Erythroblast (primary cell): ENCODE measurements at places on chromosomes 11 and 22.
A peak's percentile ranks its signal among the peaks of the same experiment; 100 is the strongest.

DNA sequence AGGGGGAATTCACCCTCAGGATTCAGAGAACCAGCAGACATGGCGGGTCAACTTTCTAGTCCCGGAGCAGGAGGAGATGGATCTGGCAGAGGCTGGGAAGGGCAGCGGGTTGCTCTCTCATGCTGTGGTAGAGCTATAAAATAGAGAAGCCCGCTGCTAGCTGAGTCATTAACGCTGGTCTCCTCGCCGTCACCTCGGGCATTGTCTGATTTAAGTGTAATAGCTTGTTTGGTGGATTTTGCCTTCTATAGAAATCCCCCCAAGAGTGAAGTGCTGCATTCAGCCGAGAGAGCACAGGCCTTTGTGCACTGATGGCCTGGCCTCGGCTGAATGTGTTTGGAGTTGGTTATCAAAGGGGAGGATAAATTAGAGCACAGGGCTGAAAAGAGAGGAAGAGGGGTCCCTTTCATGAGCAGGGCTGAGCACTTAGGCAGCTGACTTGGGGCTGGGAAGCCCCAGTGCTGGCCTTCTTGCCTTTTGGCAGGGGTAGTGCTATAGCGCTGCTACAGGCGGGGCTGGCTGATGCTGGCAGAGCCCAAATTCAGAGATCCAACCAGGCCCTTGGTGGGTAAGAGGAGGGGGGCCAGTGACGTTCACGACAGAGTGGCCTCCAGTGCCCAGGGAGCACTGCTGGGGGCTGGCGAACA, 161.1 kb upstream of the CADM1 start:
- DNase-seq: no peak

DNA sequence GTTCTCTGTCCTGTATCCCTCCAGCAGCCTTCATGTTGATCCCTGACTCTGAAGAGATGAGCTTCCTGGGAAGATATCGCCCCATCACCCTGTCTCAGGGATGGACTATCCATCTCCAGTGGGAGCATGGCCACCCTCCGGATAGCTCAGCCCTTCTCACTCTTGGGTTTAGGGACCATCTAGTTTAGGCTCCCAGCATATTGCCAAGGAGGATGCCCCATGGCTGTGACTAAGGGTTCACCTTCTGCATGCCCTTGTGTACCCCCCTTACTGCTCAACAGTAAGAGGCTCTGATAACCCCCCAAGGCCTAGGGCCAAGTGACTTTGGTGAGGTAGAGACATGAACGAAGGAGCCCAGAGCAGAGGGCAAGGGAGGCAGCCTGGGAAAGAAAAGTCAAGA, 1.3 kb downstream of the TMPRSS13 start:
- no peak for DNase-seq

DNA sequence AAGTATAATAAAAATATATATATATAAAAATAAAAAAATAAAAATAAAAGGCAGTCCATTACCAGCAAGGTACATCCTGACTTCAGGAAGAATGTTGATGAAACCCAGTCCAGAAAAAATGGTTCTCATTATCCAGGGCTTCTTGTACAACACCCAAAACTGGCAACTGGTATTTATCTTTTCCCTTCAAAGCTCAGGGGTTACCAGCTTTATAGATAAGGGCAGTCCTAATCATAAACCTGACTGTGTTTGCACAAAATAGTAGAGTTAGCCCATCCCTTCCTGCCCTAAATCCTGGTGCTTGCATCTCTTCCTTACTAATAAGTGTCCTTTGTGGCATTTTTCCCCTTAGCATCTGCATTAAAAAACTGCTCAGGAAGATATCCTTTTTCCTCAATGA, 97.5 kb downstream of the CSTPP1 start:
- peak; percentile 18 for DNase-seq

DNA sequence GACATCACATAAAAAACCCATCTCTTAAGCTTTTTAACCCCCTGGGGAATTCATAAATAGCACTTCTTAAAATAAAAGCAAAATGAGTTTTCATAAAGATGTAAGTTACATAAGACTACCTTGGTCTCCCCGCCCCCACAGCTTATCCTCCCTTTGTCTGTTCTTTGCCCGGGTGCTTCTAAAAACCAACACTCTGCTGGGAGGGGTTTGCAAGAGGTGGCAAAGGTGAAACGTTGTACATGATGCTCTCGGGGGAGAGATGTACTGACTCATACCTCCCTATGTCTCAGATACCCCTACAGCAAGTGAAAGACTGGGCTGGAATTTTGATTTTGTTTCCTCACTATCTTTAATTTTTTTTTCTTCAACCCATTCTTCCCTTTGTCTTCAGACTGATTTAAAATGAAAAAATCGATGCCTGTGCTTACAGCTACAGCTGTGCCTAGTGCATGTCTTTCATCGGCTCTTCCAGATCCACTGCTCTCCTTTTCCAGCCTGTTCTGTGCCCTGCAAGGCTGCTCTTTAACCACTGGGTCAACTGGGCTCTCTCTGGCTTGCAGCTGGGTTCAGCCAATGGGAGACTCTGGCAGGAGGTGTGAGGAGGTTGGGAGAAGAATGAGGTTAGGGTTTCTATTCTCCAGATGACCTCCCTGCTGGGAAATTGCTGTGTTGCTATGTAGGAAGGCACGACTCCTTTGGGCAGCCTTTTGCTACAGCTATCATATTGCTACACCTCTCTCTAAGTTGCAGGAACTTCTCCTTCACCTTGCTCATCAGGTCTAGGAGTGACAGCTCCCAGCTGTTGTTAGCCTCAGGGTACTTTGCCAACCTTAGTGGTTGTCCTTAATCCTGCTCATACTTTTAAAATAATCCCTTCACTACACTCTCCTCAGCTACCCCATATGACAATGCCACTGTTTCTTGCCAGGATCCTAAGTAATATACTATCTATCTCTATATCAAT, 266.5 kb downstream of the TENM4 start:
- no peak for DNase-seq

GRCh38 chr22:44577391-44578109, 79.5 kb upstream of the RTL6 start:
- no peak for DNase-seq

- no peak for DNase-seq
These were observed 23.2 kb downstream of the SYT13 start for GRCh38 chr11:45262900-45263299.

DNA sequence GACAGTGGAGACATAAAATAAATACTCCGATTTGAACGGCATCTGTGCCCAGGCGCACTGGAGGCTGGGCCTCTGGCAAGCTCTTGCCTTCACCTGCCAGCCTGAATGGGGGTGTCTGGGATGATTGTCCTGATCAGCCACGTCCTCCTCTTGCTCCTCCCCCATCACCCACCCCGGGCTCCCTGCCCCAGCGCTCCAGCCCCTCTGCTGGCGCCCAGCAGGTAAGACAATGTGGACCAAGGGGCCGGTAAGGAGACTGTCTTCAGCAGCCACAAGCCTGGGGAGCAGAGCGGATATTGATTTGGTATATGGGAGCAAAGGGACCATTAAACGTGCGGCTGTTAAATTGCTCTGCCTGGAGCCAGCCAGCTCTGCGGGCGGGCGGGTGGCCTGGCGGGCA, 24.9 kb downstream of the WNT11 start:
- no peak for DNase-seq

DNA sequence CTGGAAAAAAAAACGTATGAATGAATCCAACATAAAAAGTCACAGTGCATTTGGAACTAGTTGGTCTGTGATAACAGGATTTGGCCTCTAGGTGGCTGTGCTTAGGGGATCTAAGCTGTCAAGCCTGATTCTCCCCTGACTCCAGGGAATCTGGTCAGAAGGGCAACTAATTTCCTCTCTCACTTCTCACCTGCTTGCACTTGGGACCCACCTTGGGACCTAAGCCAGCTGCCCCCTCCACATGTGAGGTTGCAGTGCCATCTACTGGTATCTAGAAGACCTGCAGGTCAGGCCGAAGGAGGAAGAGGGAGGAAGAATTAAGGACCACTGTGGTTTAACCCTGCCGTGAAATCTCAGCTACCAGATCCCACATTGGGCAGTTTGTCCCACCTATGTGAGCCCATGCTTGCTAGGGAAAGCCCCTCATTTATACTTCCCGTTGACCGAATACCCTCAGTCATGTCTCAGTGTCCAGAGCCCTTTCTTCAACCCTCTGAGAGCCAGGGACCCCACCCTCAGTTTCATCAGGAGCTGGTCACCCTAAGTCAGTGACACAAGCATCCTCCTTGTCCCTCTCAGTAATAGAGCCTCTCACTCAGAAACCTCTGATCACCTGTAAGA, 33.2 kb upstream of the CAVIN3 start:
- DNase-seq: peak; percentile 72

DNA sequence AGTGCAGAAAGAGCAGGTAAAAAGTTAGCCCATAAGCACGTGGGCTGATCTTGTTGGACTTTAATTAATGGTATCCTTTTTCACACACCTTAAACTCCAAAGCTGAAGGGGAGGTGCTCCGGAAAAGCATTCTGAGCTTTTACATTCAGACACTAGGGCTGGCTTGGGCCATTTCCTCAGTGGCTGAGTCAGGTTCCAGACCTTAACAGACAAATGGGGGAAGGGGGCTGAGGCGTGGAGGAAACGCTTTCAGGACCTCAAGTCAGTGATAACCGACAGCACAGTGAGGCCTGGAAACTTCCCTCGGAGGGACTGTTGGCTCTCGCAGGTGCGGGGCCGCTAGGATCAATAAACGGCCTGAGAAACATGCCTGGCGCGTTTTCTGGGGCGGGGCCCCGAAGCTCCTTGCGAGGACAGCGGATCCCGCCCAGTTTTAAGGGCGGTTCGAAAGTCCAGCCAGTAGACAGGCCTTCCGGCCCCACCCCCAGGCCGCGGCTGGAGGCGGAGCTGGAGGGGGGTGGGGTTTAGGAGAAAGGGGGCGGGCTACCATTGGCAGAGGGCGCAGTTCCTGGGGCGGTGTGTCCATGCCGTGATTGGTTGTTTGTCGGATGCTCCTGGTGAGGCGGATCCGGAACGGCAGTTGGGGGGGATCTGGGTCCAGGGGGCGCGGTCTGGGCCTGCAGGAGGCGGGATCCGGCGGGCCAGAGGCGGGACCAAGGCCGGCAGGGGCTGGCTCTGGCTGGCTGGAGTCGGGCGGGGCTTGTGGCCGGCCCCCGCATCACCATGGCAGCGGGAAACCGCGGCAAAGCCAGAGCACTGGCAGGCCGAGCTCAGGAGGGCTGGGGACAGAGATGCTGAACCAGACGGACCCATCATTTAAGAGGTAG, 8.0 kb downstream of the C11orf52 start:
- DNase-seq: peak; percentile 100

DNA sequence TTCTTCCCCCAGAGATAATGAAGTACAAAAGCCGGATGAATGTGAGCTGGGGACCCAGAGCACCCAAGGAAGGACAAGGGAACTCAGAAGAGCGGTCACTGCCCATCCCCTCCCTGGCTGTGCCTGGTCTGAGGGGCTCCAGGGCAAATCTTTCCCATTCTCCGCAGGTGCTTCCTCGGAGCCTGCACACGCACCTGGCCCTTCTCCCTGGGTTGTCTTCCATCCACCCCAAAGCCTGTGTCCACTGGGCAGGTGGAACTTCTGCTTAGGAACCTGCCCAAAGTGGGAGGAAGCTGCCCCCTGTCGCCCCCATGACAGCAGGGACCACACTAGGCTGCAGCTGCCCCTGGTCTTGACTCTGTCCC, 121.0 kb upstream of the FGF3 start:
- DNase-seq: no peak

GRCh38 chr11:73288873-73289707, 17.0 kb downstream of the P2RY6 start:
- peak; percentile 46 for DNase-seq

DNA sequence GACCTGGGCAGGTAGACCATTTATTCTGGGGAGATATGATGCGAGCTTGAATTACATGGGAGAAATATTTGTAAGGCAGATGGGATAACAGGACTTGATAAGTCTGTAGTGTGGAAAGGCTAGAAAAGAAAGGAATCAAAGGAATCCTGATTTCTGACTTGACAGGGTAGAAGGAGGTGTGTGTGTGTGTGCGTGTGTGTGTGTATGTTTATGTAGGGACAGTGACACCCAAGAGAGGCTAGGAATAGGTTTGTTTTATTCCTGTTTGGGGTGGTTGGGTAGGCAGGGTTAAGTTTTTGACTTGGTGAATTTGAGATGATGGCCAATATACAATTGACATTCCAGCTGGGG, 390 bp upstream of the HTATIP2 start:
- DNase-seq: no peak

- no peak for DNase-seq
These were observed 1.0 kb downstream of the MN1 start for GRCh38 chr22:27800250-27801201.
